GM03348 (cell line): ENCODE measurements at places on chromosomes 5 and 9.

DNA sequence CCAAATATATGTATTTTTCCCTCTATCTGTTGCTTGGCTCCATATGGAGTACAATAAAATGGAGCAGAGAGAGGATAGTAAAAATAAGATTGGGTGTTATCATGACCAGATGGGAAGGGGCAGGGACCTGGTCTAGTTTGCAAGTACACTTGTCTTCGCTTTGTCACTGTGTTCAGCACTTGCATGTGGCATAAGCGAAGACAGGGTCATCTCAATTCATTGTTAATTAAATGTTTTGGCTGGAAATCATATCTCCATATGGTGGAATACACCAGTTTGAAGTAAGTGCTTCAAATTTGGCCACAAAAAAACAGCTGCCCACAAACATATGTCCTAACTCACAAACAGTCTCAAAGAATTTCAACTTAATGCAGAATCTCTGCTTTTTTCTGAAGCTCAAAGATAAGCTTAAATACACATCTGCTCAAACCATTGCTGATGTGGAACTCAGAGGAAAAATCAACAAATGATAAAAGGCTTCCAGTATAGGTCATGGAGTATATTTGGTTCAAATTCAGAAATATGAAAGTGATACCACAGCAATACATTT is 865.4 kb downstream of the TLE4 start:
- no peak for DNase-seq

- DNase-seq: no peak
These were observed 223.2 kb downstream of the ASTN2 start for GRCh38 chr9:117191504-117192261.

- DNase-seq: no peak
These were observed 73.5 kb downstream of the SLF1 start for GRCh38 chr5:94691949-94692348.

- DNase-seq: no peak
These were observed 30.8 kb downstream of the GLRX start for GRCh38 chr5:95791751-95792150.

DNA sequence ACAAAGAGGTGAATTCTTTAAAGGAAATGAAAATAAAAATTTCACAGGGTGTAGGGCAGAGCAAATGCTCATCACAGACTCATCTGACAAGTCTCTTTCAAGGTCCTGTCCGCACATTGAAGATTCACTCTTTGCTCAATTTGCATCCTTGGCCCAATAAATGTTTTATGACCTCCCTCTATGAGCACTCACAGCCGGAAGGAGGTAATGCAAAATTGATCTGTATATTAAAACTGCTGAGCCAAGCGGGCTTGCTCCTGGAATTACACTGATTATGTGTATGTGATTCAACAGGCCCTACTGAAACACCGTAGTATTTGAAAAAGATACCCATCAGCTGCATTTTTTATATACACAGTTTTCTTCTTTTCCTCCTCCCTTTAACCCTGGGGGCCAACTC is 246.8 kb downstream of the IZUMO3 start:
- DNase-seq: no peak
